ENCODE measurements at places on chromosomes 11 and 22.

- no peak for DNase-seq
Measured at GRCh38 chr11:15228331-15228849, 113.7 kb downstream of the INSC start.

- no peak for DNase-seq
Measured at GRCh38 chr22:27476318-27476717, 325.2 kb downstream of the MN1 start.

- no peak for DNase-seq
Measured at GRCh38 chr11:112584672-112585071, 324.0 kb upstream of the PLET1 start.

- no peak for DNase-seq
Measured at GRCh38 chr11:11373934-11374333, 20.9 kb upstream of the CSNK2A3 start.

DNA sequence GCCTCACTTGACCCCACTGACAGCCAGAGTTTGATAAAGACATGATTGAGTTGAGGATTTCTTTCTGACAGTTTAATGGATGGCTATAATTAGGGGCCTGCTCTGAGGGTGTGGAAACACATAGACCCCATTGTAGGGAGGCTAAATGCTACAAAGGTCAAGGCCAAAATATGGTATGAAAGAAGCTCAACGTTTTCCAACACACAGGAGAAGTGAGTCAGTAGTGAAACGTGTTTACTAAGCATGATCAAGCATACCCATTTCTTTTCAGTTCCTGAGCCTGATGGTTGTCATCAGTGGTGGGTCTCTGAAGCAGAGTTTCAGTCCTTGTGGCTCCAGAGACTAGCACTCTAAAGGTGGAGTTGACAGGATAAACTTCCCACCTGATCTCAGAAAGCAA lies 69.7 kb downstream of the SNX19 start:
- DNase-seq: no peak

DNA sequence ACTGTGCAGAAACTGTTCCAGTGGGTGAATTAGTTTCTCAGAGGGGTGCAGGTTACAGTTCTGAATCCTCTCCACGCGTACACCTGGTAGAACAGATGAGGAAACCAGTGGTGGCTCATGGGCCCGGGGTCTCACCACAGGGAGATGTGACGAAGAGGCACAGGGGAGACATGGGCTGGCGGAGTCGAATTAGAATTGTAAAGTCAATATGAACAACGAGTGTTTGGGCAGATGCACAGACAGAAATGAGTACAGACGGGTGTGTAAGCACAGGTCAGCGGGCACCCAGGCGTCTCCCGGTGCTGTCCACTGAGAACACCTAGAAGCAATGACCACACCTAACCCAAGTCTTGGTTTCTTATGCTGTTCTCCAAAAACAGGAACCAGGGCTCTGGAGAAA lies 41.8 kb downstream of the GNB1L start:
- no peak for DNase-seq

- no peak for DNase-seq
Measured at GRCh38 chr22:26481112-26481693, 2.4 kb downstream of the HPS4 start.

- no peak for DNase-seq
Measured at GRCh38 chr11:128359515-128359914, 227.8 kb downstream of the ETS1 start.

DNA sequence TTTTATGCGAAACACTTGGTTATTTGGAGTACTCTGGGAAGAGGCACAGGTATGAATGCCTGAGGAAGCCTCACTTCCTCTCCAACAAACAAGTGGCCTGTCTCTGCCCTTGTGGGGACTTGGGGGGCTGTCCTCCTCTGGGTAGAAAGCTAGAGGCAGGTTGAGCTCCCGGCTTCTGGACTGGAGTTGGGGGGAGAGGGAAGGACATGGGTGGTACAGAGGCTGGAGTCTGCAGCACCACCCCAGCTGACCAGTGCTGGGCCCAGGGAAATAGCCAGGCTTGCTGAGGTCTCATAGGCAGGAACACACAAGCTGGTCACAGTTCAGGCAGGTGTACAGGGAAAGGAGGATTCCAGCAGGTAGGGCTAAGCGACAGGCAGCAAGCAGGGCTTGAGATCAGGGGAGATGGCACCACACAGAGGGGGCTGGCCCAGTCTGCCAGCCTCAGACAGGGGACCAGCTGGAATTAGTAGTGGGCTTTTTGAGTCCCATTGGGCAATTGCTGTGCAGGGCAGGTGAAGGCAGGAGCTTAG lies 135.3 kb upstream of the TEAD1 start:
- DNase-seq: no peak

DNA sequence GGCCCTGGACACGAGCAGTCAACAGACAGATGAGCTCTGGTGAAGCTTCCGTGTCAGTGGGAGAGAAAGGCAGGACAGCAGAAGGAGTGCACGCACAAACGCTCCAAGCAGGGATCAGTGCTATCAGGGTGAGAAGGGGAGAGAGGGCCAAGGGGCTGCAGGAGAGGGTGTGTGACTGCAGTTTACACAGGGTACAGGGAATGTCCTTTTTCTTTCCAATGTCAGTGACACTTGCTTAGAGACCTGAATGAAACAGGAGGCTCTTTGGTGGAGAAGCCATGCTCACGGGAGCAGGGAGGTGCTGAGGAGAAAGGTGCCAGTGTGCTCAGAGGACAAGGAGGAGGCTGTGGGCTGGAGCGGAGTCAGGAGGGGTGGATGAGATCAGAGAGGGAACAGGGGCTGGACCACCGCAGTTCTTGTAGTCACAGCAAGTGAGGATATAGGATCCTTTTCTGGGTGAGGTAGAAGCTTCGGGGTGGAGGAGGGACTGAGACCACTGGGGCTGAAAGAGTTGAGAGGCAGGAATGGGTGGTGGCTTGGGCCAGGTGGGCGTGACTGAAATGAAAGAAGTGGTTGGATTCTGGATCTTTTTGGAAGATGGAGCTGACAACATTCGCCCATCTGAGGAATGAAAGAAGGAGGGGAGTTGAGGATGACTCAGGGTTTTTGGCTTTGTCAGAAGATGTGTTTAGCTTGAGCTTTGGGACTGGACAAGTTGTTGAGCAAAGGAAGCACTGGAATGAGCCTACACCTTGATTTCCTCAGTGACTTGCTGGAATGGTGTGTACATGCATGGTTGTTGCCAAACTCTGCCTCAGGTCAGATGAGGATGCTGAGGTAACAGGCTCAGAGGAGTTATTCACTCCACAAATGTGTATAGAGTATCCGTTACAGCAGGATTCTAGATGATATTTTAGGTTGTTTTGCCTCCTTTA lies 87.9 kb downstream of the ADAMTS15 start:
- no peak for DNase-seq

DNA sequence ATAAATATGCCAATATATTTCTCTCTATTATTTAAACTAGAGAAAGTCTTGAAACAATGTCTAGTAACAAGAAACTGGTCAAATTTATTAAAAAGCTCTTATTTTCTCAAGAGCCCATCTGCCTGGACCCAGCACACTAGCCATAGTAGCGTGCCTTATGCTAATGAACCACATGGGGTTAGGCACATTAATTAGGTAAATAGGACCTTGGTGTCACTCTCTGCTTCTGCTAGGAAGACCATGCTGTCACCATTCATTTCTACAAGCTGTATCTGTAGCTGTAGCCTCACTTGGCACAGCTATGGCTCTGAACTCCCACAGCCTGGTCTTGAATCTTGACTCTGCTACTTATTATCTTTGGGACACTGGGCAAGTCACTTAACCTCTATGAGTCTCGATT lies 390.5 kb downstream of the NELL1 start:
- no peak for DNase-seq

DNA sequence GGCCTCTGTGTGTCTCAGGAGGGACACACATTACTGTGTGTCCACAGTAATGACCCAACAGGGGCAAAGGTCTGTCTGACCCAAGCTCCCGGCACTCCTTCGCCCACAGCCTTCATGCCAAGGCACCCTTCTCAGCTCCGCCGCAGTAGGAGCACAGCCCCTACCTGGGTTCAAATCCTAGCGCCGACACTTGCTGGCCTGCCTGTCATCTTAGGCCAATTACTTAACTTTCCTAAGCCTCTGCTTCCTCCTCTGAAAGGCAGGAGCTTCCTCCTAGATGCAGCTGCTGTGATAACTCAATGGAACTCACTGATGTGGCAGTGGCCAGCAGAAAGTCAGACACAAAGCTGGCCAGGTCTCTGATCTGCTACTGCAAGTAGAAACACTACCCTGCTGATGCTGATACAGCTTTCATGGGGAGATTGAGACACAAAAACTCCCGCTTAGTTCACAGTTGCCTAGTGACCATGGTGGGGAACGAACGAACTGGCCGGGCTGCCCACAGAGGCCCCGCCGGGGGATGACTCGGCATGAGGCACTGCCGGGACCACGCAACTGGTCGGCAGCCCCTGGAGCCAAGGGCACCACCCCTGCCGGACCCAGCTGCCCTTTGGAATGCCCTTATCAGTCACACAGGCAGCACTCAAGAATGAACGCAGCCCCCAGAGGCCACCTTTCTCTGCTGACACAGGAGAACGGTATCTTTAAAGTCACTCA lies 8.1 kb downstream of the EHD1 start:
- DNase-seq: no peak

GRCh38 chr11:94147433-94147845 lies 18.8 kb downstream of the PANX1 start:
- DNase-seq: no peak

GRCh38 chr11:58927393-58928106 lies 11.7 kb upstream of the GLYATL1 start:
- no peak for DNase-seq

DNA sequence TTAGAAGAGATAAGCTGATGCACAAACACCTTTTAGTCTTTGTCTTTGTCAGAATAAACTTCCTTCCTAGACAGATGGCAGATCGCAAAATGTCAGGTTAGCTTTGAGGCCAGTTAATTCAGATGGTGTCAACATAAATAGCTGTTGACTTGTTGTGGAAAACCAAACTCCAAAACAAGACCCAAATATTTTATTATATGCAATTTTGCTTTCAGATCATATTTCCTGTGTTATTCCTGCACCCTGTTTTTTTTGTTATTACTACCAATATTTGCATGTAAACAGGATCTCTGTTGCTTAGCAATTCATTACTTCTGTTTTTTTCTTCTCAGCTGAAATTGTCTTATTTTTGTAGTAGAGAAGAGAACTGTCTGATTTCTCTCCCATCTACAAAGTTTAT lies 316.0 kb downstream of the ETS1 start:
- DNase-seq: no peak

DNA sequence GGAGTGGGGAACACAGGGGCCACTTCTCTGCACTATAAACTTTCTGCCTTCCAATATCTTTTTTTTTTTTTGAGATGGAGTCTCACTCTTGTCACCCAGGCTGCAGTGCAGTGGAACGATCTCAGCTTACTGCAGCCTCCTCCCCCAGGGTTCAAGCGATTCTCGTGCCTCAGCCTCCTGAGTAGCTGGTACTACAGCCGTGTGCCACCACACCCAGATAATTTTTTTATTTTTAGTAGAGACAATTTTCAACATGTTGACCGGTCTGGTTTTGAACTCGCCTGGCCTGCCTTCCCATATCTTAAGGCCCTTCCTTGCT lies 1.7 kb downstream of the SLC3A2 start:
- DNase-seq: no peak

DNA sequence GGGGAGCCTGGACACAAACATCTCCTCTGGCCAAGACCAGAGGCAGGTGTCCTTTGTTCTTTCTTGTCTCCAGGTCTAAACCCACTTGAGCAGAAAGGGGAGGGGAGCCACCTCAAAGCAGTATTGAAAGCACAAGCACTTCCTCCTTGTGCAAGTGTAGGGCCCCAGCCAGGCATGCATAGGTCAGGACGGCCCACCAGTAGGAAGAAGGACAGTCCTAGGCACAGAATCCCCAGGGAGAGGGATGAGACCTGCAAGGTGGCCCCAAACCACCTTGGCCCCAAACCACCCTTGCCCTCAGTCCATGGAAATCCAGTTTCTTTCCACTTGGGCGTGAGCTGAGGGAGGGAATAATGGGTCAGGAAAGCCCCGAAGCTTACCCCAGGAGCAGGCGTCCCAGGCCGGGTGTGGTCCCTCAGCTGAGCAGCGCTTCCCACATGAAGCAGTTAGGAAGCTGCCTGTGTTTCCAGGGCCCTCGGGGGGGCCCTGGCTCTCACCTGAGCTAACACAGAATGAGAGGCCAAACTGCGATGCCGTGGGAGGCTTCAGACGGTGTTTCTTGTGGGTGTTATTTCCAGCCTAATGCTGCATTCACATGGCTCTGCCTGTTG lies 20.4 kb upstream of the IGSF9B start:
- no peak for DNase-seq

DNA sequence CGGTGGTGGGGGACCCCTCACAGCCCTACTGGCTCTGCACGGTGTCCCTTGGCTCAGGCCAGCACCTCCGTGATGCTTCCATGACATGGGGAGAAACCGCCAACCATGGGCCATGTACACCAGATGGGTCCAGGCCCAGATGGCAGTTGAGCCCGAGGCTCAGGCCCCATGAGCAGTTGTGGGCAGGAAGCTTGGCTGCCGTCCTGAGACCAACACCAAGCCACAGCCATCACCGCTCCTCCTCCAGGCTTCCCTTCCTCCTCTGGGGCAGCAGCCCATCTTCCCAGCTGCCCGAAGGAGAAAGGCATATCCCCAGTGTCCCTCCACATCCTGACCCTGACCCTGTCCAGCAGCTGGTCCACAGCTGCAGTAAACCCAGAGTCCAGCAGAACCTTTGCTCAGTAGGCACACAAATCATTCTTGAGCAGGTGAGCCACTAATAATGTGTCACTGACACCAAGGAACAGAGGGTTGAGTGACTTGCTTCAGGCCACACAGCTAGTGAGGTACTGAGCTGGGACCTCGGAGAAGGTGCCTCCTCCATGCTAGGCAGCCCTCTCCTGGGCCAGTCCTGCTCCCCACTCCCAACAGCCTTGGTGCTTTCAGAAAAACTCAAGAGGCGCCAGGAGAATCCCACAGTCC lies 204.9 kb downstream of the CTTN start:
- no peak for DNase-seq

DNA sequence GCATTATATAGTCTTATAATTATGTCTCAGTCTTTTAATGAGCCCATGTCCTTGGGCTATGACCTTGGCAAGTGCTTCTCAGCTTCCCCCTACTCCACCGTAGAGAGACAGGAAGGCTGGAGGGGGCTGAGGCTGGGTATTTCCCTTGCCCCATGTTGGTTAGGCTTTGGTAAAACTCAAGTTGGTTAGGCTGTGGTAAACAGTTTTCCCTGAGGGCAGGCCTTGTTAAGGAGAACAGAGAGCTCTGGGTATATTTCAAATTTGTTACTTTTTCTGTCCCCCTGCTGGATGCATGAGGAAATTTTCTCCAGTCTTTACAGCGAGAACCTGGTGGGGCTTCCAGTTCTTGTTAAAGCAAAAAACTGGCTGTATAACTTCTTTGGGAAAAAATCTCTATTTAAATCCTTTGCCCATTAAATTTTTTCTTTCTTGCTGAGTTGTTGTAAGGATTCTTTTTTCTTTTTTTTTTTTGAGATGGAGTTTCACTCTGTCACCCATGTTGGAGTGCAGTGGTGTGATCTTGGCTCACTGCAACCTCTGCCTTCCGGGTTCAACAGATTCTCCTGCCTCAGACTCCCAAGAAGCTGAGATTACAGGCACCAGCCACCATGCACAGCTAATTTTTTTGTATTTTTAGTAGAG lies 12.2 kb upstream of the DCHS1 start:
- DNase-seq: no peak
